Activated T-helper 1 cell treated with anti-CD3 and anti-CD28 coated beads, Interleukin-2, amount 50 U/mL, for 16 hours (primary cell): ENCODE measurements at places on chromosomes 7 and 10.

- DNase-seq, result no peak
Observed at GRCh38 chr10:63467841-63468240, 2.1 kb upstream of the JMJD1C start.

GRCh38 chr7:141737118-141737835 is 881 bp upstream of the SSBP1 start:
- no peak for DNase-seq

DNA sequence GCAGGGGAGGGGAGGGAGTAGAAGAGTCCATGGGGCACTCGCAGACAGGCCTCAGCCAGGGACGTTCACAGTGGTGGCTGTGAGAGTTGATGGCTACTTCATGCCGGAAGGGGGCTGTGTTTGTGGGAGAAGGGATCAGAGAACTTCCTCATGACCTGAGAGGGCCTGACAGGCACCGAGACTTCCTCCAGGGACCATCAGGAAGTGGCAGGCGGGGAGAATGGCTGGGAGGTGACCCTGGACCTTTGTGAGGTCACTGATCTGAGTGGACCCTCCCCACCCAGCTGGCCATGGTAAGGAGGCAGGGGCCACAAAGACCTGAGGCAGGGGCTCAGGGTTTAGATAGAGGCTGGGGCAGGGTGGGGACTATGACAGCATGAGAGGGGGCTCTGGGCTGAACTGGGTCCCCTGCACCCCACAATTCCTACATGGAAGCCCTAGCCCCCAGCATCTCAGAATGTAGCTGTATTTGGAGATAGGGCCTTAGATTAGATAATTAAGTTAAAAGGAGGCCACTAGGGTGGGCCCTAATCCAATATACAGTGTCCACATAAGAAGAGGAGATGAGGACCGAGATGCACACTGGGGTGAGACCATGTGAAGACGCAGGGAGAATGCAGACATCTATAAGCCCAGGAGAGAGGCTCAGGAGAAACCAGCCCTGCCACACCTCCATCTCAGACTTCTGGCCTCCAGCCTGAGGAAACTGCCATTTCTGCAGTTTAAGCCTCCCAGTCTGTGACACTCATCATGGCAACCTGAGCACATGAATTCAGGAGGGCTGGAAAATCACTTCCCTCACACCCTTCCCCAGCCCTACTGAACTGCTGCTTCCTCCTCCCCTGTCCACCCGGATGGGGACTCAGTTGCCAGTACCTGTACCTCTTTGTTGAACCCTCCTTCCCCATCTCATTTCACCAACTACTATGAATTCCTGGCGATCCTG is 273.9 kb upstream of the ZNF32 start:
- DNase-seq, result no peak

DNA sequence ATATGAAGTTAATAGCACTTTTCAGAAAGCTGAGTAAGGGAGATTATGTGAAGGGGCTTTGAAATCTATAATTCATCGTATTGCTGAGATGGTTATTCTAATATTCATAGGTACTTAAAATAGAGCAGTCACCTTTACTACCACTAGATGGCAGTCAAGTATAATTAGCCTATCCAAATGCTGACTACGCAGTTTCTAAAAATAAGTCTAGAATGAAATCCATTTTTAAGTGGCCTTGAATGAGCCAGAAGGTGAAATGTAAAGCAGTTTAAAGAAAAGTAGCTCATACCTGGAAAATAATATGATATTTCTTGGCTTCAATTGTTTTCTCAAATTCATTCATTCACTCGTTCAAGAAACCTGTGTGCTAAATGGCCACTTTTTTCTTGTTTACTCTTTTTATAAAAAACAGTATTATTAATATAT is 1277.1 kb downstream of the GATA3 start:
- DNase-seq, result no peak

- DNase-seq, result no peak
Observed at GRCh38 chr7:132577206-132578049, 1.2 kb upstream of the PLXNA4 start.

DNA sequence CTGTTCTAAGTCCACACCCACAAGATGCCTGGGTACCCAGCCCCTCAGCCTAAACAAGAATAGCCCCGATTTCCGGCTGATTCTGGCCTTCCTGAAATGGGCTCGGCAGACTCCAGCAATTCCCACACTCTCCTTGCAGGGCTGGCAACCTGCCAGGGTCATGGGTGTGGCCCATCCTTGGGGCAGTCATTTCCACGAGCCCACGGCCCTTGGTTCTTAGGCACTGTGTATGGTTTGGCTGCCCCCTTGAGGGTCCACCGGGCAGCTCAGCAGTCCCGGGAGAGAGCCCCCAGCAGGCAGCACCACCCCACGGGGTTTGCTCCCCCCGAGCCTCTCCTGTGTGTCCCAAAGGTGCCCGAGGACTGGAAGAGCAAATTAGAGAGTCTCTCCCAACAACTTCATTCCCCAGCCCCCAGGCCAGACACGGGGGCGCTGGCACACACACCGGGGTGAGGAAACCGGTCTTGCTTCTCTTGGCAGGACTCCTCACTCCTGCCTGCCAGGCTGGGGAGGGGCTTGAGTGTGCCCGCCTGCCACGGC is 142.2 kb downstream of the EMX2 start:
- DNase-seq, result no peak

DNA sequence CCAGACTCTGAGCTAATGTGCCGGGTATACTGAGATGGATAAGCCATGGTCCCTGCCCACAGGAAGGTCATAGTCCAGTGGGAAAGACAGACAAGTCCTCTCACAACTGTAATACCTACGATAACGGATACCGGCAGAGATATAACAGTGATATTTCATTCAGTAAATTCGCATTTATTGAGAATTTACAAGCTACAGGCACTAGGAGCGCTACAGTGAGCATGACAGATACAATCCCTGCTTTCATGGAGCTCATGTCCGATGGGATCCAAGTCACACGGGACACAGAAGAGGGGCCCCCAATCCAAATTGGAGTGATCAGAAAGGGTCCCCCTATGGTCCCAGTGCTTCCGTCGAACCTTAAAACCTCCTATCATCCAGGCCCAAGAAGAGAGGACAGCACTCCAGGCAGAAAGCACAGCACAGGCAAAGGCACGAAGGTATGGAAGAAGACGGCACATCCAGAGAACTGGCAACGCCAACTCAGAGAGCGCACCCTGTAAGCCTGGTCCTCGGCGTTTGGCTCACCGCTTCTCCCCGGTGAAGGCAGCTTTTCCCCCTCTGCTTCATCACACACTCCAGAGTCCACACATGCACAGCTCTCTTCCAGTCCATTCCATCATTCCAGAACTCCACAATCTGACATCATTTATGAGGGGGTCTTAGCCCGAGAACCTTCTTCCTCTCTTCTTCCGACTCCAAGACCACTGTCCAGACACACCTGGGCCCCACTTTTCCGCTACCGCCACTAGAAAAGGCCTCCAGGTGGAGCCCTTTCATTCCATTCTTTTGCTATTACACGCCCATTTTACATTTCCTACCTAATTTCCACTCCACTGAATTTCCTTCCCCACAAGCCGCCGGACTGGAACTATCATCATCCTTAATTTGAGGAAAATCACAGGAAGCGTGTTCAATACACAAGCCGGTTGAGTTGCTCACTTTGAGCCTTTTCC is 47.8 kb upstream of the NKX2-3 start:
- DNase-seq, result no peak

DNA sequence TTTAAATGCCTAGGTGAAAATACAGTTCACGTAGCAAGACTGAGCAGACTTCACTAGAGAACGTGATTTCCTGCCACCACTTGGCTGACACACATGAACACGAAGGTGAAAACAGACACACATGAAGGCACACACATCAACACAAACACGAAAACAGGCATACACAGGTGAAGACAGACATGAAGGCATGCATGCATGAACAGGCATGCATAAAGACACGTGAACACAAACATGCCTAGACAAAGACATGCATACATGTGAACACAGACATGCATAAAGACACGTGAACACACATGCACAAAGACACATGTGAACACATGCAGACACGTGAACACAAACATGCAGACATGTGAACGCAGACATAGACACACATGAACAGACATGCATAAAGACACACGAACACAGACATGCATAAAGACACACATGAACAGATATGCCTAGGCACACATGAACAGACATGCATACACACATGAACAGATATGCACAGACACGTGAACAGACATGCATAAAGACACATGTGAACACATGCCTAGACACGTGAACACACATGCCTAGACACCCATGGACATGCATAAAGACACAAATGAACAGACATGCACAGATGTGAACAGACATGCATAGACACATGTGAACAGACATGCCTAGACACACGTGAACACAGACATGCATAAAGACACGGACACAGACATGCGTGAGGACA is 243.1 kb downstream of the ZMYND11 start:
- no peak for DNase-seq

GRCh38 chr10:87656431-87657072 is 3.1 kb upstream of the PAPSS2 start:
- no peak for DNase-seq

DNA sequence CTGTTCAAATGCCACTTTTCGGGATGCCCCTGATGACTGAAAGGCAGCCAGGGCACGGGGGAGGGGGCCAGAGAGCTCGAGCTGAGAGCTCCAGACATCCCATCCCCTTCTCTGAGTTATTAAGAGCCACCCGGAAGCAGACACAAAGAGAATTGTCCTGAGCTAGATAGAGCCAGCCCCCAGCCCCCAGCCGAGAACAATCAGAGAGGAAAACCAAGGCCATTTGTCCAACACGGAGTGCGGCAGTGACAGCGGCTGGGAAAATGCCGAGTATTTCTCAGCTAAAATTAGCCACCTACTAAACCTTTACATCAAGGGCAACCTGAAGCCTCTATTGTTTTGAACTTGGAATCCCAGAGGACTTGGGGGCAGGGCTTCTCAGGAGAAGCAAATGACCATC is 51.0 kb downstream of the UNC5B start:
- DNase-seq, result no peak

- DNase-seq, result no peak
Observed at GRCh38 chr10:124086787-124087671, 6.4 kb downstream of the CHST15 start.

DNA sequence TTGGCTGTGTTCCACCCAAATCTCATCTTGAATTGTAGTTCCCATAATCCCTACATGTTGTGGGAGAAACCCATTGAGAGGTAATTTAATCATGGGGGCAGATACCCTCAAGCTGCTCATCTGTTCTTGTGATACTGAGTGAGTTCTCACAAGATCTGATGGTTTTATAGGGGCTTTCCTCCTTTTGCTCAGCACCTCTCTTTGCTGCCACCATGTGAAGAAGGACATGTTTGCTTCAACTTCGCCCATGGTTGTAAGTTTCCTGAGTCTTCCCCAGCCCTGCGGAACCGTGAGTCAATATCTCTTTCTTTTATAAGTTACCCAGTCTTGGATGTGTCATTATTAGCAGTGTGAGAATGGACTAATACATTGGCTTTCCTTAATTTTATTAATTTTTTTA is 527.8 kb downstream of the MDFIC start:
- DNase-seq, result no peak

GRCh38 chr10:58625070-58625469 is 112.4 kb downstream of the BICC1 start:
- DNase-seq, result no peak
